ENCODE measurements at places on chromosomes 3 and 15. TPM values are rescaled to one million over a fixed set of nuclear protein-coding genes. Genes with fewer than 3 reads are reported as not detected.

The RBM5 gene
- total RNA-seq = 40.3 TPM

The MESP1 gene
- 0.78 TPM for total RNA-seq

The PRTG gene
- not detected for total RNA-seq

The SOX14 gene
- total RNA-seq = not detected

The MINAR1 gene
- 0.08 TPM for total RNA-seq

The LMAN1L gene
- not detected for total RNA-seq

The MAPKAPK3 gene
- 116 TPM for total RNA-seq

The TEX55 gene
- not detected for total RNA-seq

The RFT1 gene
- 19.4 TPM for total RNA-seq

The IL17RB gene
- not detected for total RNA-seq

The HACD3 gene
- 65.2 TPM for total RNA-seq

The CCR4 gene
- not detected for total RNA-seq

The DUOXA1 gene
- 30.6 TPM for total RNA-seq

The AP3S2 gene
- 36.7 TPM for total RNA-seq

The NEK4 gene
- total RNA-seq = 11.9 TPM

The MRPL47 gene
- total RNA-seq = 37.1 TPM

The TIPARP gene
- total RNA-seq = 125 TPM

The KCNAB1 gene
- total RNA-seq = not detected

The ROBO1 gene
- 16.6 TPM for total RNA-seq

The CCDC9B gene
- 8.0 TPM for total RNA-seq

The PLA2G4F gene
- 0.46 TPM for total RNA-seq

The TMEM87A gene
- 45.6 TPM for total RNA-seq

The KNG1 gene
- not detected for total RNA-seq

The ACP3 gene
- 0.16 TPM for total RNA-seq

The ANKRD34C gene
- not detected for total RNA-seq

The LRRC3B gene
- total RNA-seq = not detected

The POU1F1 gene
- total RNA-seq = not detected

The UMPS gene
- 24.8 TPM for total RNA-seq

The GOLGA6B gene
- total RNA-seq = not detected

The NLGN1 gene
- total RNA-seq = not detected

The EPHA3 gene
- not detected for total RNA-seq

The SV2B gene
- under 0.01 TPM for total RNA-seq

The SEMA4B gene
- total RNA-seq = 95.7 TPM

The METTL6 gene
- total RNA-seq = 15.8 TPM

The SNTN gene
- total RNA-seq = not detected

The TTC21A gene
- 0.55 TPM for total RNA-seq

The GABRR3 gene
- not detected for total RNA-seq

The GLDN gene
- not detected for total RNA-seq

The C2CD4A gene
- total RNA-seq = not detected

The SPINT1 gene
- 272 TPM for total RNA-seq

The DISP2 gene
- 0.94 TPM for total RNA-seq

The LTK gene
- not detected for total RNA-seq

The NR2E3 gene
- not detected for total RNA-seq

The COL8A1 gene
- total RNA-seq = 56.4 TPM

The CHRNA7 gene
- not detected for total RNA-seq

The CLDN1 gene
- total RNA-seq = 6.2 TPM

The DNAJA4 gene
- 3.2 TPM for total RNA-seq

The DBR1 gene
- 8.9 TPM for total RNA-seq

The SNRPN gene
- 69.8 TPM for total RNA-seq

Data from hair follicular keratinocyte (primary cell).